Upper lobe of right lung (tissue), 1 donor: ENCODE measurements at places on chromosomes 1 and 21. TPM values are rescaled to one million over a fixed set of nuclear protein-coding genes. Genes with fewer than 3 reads are reported as not detected.

The PLXNA2 gene
- 98.5 TPM for total RNA-seq

The CDA gene
- 8.8 TPM for total RNA-seq

The PDC gene
- not detected for total RNA-seq

The FHAD1 gene
- total RNA-seq, result 2.4 TPM

The CCDC190 gene
- total RNA-seq, result not detected

GRCh38 chr21:38912102-38912629 lies 106.4 kb downstream of the ETS2 start:
- H3K4me1 ChIP-seq, result peaks cover 44% of the 10 kb centered on the region
- no peak for DNase-seq
- H3K27ac ChIP-seq, result no peak overlapping the region

DNA sequence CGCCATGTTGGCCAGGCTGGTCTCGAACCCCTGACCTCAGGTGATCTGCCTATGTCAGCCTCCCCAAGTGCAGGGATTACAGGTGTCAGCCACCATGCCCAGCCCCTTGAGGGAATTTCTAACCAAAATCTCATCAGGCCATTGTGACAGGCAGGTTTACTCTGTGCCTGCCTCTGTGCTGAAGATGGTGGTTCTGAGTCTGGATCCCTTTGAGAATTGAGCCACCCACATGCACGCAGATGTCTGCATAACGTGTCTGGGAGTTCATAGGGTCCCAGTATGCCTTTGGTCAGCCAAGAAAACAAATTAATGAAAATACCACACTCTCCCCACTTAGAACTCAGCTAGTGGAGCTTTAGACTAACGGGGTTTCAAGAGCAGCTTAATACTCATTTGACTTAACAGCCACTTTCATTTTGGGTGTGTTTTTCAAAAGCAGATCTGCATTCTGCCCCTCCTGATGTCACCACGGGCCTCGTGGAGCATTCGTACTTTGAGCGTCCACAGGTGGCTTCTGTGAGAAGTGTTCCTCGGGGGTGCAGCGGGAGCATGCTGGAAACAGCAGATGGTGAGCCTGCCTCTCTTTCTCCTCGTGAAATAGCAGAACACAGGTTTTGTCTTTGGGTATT lies 45.3 kb downstream of the DIP2A start:
- no peaks in the 10 kb centered on the region for H3K27me3 ChIP-seq
- no peak for DNase-seq
- no peak overlapping the region for H3K27ac ChIP-seq

GRCh38 chr1:197467881-197468280 lies 199.8 kb downstream of the CRB1 start:
- H3K36me3 ChIP-seq, result no peaks in the 10 kb centered on the region
- no peak for DNase-seq
- no peaks in the 10 kb centered on the region for H3K4me1 ChIP-seq
- H3K4me3 ChIP-seq, result no peak overlapping the region
- no peak overlapping the region for H3K27ac ChIP-seq

- no peak overlapping the region for H3K27ac ChIP-seq
- H3K4me1 ChIP-seq, result no peaks in the 10 kb centered on the region
- DNase-seq, result peak; percentile 13
- H3K4me3 ChIP-seq, result no peak overlapping the region
- H3K36me3 ChIP-seq, result peaks cover 35% of the 10 kb centered on the region
- no peaks in the 10 kb centered on the region for H3K27me3 ChIP-seq
Observed at GRCh38 chr1:33275195-33275594, 18.9 kb downstream of the ZNF362 start.

- H3K4me3 ChIP-seq, result no peak overlapping the region
- H3K4me1 ChIP-seq, result no peaks in the 10 kb centered on the region
- no peaks in the 10 kb centered on the region for H3K36me3 ChIP-seq
Observed at GRCh38 chr1:43634721-43635120, 15.2 kb upstream of the KDM4A start.

- H3K36me3 ChIP-seq, result no peaks in the 10 kb centered on the region
- H3K4me3 ChIP-seq, result no peak overlapping the region
- no peak overlapping the region for H3K27ac ChIP-seq
- peaks cover 10% of the 10 kb centered on the region for H3K4me1 ChIP-seq
- no peaks in the 10 kb centered on the region for H3K27me3 ChIP-seq
- peak; percentile 80 for DNase-seq
Observed at GRCh38 chr1:8077120-8077573, 51.0 kb upstream of the ERRFI1 start.
